Immature natural killer cell (primary cell): ENCODE measurements at places on chromosomes 7 and 10. TPM values are rescaled to one million over a fixed set of nuclear protein-coding genes. Genes with fewer than 3 reads are reported as not detected.

GRCh38 chr10:60870416-60870728 is 73.6 kb downstream of the RHOBTB1 start:
- DNase-seq: no peak

ASZ1 gene
- not detected for polyA plus RNA-seq

DNA sequence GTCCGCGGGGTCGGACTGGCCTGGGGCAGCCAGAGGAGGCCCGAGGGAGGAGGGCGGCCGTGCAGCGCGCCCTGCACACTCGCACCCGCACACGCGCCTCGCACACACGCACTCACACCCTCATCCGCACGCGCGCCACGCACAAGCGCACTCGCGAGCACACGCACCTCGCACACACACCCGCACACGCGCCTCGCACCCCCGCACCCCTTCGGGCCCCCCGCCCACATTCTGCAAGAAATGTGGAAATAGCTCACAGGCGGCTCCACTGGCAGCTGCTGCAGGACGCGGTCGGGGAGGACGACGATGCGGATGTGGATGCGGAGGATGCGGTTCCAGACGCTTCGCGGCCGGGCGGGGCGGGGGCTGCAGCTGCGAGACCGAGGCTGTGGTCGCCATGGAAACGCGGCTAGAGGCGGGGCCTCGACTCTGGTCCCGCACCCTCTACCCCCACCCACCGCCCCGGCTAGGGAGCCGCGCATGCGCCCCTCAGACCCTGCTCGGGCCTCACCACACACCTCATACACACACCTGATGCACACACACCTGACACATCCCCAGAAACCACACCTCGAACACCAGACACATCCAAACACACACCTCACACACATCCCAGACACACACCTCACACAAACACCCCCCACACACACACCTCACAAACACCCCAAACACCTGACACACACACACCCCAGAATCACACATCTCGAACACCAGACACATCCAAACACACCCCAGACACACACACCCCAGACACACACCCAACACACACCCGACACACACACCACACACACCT is at the start of gene CALY:
CALY (minus strand) TSS at position 320 of the 793 bp plus-strand sequence. CDS start 7,907 bp downstream, outside the sequence.
- DNase-seq: peak; percentile 89

CPXM2 gene
- polyA plus RNA-seq: not detected

DNA sequence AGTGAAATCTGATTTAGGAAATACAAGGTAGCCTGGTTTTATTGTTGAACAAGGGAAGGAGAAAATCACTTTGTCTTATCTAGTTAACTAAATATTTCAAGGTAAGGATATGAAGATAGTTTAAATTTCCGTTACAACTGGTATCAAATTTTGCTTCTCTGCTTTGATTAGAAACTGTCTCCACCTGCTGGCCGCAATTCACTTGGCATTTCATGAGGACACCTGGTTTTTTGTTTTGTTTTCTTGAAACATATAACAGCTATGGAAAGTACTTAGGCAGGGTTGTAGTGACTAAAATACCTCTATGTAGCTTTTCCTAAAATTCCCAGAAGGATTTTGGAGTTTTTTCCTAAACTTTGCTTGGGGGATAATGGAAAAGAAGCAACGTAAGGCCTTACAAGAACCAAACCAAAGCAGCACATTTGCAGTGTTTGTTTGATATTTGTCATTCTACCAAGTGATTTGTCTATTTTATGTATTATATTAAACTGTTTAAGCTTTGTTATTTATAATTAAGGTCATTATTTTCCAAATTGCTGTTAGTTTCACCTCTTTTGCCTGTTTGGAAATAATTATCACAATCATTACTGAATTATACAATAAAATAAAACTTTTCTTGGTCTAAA is 73.6 kb downstream of the AHCYL2 start:
- DNase-seq: peak; percentile 3

GRCh38 chr7:150468241-150468640 is 17.8 kb downstream of the GIMAP8 start:
- DNase-seq: no peak

DNA sequence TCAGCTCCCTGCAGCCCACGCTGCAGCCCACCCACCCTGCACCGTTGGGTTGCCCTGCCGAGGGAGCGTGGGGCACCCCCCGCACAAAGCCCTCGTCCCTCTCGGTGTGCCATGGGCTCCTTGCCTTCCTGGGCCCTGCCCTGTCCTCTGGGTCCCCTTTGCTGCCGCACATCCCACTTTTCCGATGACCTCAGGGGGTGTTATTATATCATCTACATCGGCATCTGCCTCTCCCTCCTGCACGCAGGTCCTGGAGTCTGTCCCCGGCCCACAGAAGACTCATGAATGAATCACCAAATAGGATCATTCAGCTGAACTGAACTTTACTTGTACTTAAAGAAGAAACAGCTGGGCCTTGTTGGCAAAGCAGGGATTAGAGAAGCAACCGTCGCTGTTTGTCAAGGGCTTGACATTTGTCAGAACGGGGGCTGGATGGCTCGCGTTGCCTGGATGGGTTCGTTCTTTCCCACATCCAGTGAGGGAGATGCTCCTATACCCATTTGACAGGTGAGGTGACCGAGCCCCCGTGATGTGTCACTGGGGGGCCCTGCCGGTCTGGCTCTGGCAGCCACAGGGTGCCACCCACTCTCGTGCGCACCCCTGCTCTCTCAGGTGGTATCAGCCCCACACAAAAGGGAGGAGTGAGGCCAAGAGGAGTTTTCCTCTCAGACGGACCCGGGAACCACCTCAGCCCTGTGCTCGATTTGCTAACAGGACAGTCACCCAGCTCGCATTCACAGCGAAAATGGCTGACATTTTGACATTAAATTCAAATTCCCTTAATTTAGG is 58.6 kb upstream of the EBF3 start:
- DNase-seq: no peak

GATA3 gene
- 36.8 TPM for polyA plus RNA-seq

DNA sequence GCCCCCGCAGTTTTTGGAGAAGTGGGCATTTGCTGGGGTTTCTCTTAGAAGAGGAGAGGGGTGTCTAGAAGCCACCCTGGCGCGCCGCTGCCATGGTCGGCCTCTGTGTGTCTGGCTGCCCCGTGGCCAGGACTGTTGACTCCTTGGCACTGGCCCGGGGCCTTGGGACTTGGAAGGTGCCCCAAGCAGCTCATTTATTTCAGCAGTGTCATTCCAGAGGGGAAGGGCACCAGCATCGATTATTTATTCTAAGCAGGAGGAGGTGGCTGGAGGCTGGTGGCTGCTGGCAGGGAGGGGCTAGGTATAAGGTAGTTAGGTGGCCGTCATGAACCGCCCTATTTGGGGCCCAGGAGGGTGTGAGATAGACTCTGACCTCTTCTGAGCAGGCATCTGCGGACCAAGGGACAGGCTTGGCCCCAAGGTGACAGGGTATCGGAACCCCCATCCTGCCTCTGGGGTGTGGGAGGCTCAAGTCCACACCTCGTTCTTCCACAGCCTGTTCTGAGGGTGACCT is 1.6 kb downstream of the GTF2IRD1 start:
- no peak for DNase-seq

- DNase-seq: no peak
These were observed 49.7 kb downstream of the TMEM178B start for GRCh38 chr7:141123522-141123921.
